ENCODE measurements at places on chromosomes 2 and 18. TPM values are rescaled to one million over a fixed set of nuclear protein-coding genes. Genes with fewer than 3 reads are reported as not detected.
A peak's percentile ranks its signal among the peaks of the same experiment; 100 is the strongest.

Gene CMPK2
- total RNA-seq, result 5.8 TPM

Gene ADCYAP1
- total RNA-seq, result 4.2 TPM

Gene VWA3B
- 4.9 TPM for total RNA-seq

Gene MITD1
- 132 TPM for total RNA-seq

Gene SERPINB12
- not detected for total RNA-seq

Gene SLC35G4
- not detected for total RNA-seq

DNA sequence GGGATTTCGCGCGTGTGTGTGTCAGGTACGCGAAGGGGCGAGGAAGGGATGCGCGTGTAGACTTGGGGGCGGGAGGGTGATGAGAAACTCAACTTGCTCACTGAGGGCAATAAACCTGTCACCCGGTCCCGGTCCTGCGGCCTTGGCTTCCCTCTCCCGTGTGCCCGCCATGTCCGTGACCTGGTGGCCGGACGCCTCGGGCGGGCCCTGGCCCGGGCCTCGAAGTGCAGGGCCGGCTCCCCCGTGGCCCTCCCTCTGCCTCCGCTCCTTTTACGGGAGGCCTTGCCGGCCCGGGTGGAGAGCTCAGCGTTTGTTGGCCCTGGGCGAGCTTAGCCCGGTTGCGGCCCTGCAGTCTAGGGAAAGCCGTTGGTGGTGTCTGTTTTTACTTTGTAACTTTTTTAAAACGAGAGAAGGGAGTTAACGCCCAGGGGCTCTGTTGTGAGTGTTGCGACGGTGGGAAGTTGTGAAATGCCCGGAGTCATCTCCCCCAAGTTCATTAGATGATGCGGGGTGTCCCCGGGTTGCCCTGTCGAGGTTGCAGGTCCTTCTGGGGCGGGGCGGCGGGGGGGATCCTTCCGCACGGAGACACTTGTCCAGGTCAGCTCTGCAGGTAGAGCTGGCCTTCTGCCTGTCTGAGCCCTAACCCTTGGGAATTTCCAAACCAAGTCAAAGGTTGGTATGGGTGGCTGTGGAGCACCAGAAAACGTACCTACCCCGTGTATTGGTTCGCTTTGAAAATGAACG, 883 bp downstream of the SMCHD1 start:
- peak overlapping the region; percentile 89 for H3K4me3 ChIP-seq
- H3K36me3 ChIP-seq, result no peaks in the 10 kb centered on the region
- peak overlapping the region; percentile 93 for H3K27ac ChIP-seq

DNA sequence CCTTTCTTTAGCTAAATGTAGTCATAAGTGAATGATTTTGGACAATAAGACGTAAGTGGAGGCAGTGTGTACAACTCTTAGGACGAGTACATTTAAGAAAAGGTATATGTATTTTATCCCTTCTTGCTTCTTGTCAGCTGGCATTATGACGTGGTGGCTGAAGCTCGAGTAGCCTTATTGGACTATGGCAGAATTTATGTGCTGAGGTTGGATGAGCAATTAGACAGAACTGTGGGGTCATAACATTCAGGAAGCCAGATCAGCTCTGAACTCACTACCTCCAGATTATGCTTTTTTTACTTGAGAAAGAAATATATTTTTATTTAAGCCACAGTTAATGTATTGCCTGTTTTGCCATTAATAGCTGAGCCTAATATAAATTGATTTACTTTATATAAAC, 661.5 kb downstream of the ERBB4 start:
- no peaks in the 10 kb centered on the region for H3K4me1 ChIP-seq
- no peak overlapping the region for H3K4me3 ChIP-seq
- no peaks in the 10 kb centered on the region for H3K27me3 ChIP-seq
- no peak overlapping the region for H3K27ac ChIP-seq
- H3K36me3 ChIP-seq, result no peaks in the 10 kb centered on the region

DNA sequence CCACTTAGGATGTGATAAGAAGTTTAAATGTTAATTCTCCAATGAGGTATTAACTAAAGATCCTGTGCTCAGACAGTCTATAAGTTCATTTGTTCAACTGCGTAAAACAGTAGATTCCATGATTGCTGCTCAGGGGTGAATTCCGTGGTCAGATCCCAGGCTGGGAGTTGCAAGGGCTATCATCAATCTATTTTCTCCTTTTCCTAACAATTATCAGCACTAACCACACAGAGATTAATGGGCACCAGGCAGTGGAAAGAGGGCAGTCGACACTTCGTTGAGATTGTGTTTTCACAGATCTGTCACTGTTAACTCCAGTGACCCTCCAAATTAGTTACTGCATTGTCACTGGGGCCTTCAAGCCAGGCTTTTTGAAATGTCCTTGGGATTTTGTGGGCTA, 154.1 kb upstream of the SPRED2 start:
- H3K27me3 ChIP-seq, result no peaks in the 10 kb centered on the region
- H3K27ac ChIP-seq, result no peak overlapping the region
- no peak for DNase-seq

- no peak for DNase-seq
- peaks cover 5% of the 10 kb centered on the region for H3K4me1 ChIP-seq
- H3K27ac ChIP-seq, result no peak overlapping the region
- peaks cover 26% of the 10 kb centered on the region for H3K36me3 ChIP-seq
- H3K27me3 ChIP-seq, result no peaks in the 10 kb centered on the region
Measured at GRCh38 chr2:134320930-134321329, 67.1 kb downstream of the MGAT5 start.

- no peaks in the 10 kb centered on the region for H3K36me3 ChIP-seq
- no peak overlapping the region for H3K4me3 ChIP-seq
- no peaks in the 10 kb centered on the region for H3K27me3 ChIP-seq
- DNase-seq, result no peak
- no peaks in the 10 kb centered on the region for H3K4me1 ChIP-seq
Measured at GRCh38 chr2:204681412-204681811, 136.1 kb downstream of the PARD3B start.

Data from stomach (tissue), 19 donors.